H1 (cell line): ENCODE measurements at places on chromosomes 7 and 10. TPM values are rescaled to one million over a fixed set of nuclear protein-coding genes. Genes with fewer than 3 reads are reported as not detected.

GRCh38 chr7:155951554-155952158, 139.4 kb upstream of the SHH start:
- DNase-seq = no peak

- DNase-seq = no peak
Measured at GRCh38 chr7:23254051-23254681, 7.6 kb downstream of the GPNMB start.

The RNF148 gene
- total RNA-seq = 0.45 TPM in 1 of 2 replicates, not detected in the other

The ZNF853 gene
- 5.5 and 5.7 TPM in 2 replicates for total RNA-seq

The NET1 gene
- 109 and 117 TPM in 2 replicates for total RNA-seq

DNA sequence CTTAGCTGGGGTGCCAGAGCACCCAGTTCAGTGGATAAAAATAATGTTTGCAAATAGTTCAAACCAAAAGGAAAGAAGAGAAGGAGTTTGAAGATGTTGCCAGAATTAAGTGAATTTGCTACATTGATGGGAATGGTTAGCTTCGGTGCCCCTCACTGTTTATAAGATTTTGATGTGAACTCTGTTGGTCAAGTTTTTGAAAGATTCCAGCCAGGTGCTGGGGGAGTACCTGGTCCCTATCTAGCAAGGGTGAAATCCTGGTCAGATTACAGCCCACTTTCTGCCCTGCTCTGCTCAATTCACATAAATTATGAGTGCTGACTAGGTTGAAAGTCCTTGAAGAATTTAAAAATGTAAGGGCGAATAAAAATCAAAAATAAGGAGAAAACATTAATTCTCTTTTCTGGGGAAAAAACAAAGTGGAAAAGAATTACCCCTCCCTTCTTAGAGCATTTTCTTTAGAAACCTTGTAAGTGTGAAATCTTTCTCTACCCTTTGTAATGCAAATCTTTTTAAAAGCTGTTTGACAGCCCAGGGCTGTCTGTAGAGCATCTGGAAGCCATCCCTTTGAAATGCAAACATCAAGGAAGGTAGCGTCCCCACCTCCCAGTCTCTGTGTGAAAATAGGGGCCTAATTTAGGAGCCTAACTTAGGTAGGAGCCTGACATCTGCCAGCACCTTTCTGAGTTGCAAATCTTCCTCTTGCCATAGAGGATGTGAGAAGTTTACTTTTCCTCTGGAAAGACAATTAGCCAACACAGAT, 1.4 kb upstream of the GIMAP5 start:
- DNase-seq = peak; percentile 31

GRCh38 chr10:78404296-78404695, 370.6 kb downstream of the RPS24 start:
- no peak for DNase-seq
